ENCODE measurements at places on chromosomes 2 and 18.

DNA sequence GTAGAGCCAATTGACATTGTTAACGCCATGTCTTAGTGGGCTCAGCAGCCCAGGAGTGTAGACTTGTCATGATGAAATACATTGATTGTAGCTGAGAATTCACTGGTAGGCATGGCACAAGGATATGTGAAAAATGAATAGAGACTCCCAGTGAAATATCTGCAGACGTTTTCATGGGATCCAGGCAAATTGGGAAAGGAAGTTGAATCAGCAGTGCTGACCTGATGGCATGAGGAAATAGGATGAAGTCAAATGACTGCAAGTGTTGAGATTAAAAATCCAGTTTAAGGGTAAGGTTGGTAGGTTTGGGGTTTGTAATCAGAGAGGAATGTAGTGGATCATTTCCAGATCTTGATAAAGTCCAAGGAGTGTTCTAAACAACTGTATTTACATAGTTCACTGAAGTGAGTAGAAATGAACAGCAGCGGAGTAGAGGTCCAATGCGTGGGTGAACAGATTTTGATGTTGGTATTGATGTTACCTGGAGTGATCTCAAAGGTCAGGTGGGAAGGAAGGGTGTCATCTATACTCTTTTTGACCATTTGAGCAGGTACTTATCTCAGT, 24.6 kb downstream of the INSIG2 start:
- no peak for DNase-seq

GRCh38 chr2:61471905-61472805, 1.3 kb upstream of the USP34 start:
- DNase-seq, result no peak

DNA sequence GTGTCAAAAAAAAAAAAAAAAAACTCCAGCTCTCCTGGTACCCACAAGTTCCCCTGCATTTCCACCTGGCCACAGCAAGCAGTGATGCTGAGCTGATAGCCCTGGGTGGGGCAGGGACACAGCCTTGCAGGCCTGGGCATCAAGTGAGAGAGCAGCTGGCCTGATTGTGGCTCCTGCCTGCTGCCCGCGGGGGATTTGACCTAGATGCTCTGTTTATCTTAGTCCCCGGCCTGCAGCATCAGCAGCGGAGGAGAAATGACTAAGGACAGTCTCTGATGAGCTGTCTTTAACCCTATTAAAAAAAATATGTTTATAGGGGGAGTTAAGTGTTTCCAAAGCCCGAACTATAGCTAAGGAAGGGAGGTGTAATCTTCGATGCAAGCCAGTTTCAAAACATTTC, 102.6 kb downstream of the MTCL1 start:
- DNase-seq, result no peak

DNA sequence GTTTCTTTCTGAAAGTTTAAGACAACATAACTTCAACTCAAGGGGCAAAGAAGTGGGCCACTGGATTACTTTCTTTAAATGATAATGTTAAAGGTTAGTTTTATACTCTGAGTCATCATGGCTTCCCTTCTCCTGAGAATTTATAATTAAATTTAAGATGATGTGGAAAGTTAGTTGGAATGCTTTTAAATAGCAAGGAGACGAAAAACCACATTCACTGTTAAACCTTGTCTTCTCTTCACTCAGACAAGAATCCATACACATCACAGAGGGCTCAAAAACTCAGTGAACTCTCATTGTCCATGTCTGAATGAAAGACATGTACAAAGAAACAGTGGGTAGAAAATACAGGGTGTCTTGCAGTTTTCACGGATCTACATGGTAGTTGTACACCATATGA, 65.6 kb downstream of the COL5A2 start:
- no peak for DNase-seq

DNA sequence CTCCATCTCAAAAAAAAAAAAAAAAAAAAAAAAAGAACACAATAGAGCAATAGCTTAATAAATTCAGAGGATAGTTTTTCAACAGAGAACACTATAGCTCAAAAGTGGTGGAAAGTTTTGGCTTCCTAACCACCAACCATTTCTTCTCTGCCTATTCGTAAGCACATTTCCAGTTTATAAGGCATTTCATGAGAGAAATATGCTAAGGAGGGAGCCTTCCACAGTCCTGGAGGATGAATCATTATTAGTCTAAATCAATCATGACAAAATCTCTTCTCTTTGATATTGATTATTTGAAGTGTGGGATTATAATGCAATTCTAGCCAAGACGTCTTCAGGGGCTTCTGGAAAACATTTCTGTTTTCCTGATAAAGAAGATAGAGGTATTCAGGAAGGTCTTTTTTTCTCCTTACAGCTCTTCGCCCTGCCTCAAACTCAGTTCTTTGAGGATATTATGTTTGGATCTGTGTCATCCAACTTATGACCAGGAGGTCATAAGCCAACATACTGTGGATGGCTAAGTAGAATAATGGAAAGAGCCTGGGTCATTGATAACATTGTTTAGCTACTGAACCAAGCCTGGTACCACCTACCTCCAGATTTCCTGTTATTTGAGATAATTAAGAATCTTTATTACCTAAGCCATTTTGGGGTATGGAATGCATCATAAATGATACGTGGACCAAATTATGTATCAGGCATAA, 207.3 kb downstream of the TRIB2 start:
- no peak for DNase-seq

DNA sequence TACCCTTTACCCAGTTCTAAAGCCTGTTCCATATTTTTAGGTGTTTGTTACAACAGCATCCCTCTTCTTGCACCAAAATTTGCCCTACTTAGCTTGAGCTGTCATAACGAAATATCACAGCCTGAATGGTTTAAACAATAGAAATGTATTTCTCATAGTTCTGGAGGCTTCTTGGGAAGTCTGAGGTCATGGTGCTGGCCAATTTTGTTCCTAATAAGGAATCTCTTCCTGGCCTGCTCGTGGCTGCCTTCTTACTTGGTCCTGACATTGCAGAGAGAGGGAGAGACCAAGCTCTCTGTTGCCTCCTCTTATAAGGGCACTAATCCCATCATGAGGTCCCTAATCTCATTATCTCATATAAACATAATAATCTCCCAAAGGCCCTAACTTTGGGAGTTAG, 267.8 kb downstream of the PID1 start:
- no peak for DNase-seq

DNA sequence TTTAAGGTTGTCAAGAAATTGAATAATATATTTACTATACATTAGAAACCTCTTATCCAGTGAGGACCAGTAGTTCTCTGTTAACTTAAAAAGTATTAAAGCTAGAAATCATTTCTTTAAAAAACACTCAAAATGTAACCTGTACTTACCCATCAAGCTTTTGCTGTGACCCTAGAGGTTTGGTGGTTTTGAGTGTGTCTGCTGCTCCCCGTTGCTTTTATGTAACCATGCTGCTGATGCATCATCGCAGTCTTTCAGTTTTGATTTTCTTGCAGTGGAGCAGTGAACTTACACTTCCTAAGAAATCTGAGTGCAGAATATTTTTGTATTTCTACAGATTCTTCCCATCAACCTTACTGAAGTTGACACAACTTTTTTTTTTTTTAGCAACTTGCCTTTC, 34.2 kb downstream of the MRPS9 start:
- no peak for DNase-seq

- DNase-seq, result no peak
Measured at GRCh38 chr2:144401036-144401435, 118.9 kb downstream of the ZEB2 start.

DNA sequence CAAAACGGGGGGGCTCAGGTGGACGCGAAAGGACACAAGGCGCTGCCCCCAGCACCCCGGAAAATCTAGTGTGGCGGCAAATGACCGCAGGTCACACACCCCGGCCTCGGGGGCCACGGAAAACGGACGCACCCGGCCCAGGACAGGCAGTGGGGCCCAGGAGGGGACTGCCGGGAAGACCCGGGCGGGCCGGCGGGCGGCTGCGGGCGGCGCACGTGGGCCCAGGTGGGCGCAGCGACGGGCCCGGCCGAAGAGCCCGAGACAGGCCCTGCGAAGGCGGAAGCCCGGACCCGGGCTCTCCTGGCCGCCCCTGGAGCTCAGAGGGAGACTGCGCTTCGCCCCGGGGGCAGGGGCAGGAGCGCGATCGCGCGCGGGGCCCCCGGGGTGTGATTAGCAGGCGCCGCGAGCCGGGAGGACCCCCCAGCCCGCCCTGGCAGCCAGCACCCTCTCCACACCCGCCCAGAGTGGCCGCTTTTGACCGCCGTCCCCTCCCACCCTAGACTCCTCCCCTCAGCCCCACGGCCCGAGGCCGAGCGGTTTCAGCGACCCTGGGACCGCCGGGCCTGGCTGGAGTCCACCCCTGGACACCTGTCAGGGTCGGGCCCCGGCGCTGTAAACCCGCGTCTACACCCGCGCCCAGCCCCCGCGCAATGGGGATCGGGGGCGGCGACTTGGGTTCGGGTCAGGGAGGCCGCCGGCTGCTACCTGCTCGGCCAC, 773 bp downstream of the MBP start:
- no peak for DNase-seq

- no peak for DNase-seq
Measured at GRCh38 chr18:54229421-54230059, 5.1 kb upstream of the MBD2 start.

DNA sequence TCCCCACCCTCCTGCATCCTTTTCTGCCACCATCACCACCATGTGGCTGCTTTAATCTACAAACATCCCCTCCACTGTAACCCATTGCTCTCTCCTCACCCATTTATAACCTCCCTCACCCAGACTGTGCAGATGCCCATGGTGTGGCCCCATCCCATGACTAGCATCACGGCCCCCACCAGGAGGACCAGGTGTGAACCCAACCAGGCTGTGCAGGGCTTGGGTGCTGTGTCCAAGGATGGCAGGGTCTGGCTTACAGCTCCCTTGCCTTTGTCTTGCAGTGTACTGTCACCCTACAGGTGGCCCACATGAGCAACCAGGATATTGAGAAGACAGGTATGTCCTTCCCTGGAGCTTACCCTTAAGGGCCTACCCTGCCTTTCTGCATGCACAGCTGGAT, 6.8 kb downstream of the FER1L5 start:
- DNase-seq, result no peak

DNA sequence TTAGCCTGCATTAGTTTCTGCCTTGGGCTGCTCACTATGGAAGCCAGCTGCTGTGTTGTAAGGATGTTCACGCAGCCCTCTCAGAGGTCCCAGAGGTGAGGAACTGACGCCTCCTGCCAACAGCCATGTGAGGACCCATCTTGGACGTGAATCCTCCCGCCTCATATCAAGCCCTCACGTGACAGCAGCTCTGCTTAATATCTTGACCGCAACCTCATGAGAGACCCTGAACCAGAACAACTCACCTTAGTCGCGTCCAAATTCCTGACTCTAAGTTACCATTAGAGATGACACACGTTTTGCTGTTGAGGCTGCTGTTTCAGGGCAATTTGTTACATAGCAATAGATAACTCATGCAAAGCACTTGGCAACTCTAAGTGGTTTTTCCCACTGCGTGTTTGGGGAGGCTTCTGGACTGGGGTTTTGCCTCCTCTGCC, 97.7 kb downstream of the TMEM17 start:
- no peak for DNase-seq

DNA sequence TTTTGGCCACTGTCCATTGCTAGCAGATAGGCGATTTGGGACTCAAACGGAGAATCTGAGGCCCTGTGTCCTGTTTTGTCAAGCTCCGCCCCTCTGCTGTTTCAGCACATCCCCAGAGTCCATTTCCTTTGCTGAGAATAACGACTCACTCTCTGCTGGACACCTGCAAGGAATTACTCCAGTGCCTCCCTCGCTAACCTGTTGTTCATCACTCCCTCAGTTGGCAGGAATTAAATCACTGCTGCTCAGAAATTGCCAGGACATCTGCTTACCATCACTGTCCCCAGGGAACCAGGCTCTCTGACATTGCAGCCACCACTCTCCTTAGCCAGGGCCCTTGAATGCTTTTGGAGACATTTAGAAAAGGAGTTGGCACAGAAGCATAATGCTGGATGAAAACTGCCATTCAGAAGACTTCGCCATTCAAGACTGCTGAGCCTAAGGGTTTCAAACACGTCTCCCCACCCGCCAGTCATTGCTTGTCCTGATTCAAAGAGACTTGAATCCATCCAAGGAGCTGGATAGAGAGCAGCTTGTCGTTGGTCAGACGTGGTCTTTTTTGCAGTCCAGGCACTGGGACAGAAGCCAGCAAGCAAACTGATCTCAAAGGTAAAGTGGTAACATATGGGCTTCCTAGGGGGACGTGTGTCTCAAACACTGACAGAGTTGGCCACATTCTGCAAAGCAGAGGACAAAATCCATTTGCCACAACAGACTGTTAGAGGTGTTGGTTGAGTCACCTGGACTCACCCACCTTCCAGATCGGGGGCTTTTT, 155.3 kb downstream of the UXS1 start:
- no peak for DNase-seq

DNA sequence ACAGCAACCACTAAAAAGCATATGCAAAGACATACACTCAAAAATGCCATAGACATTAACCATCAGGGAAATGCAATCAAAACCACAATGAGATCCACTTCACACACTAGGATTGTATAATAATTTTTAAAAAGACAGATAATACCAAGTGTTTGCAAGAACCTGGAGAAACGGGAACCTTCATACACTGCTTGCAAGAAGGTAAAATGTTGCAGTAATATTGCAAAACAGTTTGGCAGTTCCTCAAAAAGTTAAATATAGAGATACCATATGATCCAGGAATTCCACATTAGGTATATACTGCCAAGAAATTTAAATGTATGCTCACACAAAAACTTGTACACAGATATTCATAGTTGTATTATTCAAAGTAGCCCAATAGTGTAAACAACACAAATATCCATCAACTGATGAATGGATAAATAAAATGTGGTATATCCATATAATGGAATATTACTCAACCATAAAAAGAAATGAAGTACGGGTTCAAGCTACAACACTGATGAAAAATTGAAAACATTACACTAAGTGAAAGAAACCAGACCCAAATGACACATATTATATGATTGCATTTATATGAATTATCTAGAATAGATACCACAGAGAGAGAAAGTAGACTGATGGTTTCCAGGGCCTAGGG, 14.7 kb upstream of the CHMP3 start:
- DNase-seq, result no peak

- DNase-seq, result no peak
Measured at GRCh38 chr18:37249171-37249886, 316.3 kb downstream of the CELF4 start.

All from stimulated activated CD8-positive, alpha-beta memory T cell treated with anti-CD3 and anti-CD28 coated beads, Interleukin-4, amount 100 ng/mL, for 1 hour (primary cell).